ENCODE measurements at places on chromosomes 13 and 19. TPM values are rescaled to one million over a fixed set of nuclear protein-coding genes. Genes with fewer than 3 reads are reported as not detected.
A peak's percentile ranks its signal among the peaks of the same experiment; 100 is the strongest.

The PBX4 gene
- 0.59 TPM for total RNA-seq

GRCh38 chr19:35143231-35143715, at the start of gene FXYD7:
Gene FXYD7 (plus strand): TSS chr19:35143255. CDS start chr19:35143334, 79 bp downstream.
- peaks cover 9% of the 10 kb centered on the region for H3K4me1 ChIP-seq

DNA sequence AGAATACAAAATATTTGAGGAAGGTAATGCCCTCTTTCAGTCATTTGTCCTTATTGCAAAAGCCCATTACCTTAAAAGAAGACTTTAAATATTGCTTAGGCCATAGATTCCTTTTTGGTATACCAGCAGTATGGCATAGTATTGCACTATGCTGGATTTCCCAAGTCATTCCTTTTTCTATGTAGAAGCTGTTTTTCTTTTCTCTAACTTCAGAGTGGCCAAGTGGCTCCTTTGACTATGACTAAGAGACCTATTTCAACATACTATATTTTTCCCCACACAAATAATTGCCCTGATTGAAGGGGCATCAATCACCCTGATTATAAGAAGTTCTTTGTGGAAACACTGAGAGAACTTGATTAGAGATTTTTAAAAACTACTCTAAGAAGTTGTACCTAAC, 68.6 kb downstream of the UFM1 start:
- no peak overlapping the region for H3K4me3 ChIP-seq
- no peak for DNase-seq
- H3K27ac ChIP-seq: no peak overlapping the region
- H3K36me3 ChIP-seq: no peaks in the 10 kb centered on the region

DNA sequence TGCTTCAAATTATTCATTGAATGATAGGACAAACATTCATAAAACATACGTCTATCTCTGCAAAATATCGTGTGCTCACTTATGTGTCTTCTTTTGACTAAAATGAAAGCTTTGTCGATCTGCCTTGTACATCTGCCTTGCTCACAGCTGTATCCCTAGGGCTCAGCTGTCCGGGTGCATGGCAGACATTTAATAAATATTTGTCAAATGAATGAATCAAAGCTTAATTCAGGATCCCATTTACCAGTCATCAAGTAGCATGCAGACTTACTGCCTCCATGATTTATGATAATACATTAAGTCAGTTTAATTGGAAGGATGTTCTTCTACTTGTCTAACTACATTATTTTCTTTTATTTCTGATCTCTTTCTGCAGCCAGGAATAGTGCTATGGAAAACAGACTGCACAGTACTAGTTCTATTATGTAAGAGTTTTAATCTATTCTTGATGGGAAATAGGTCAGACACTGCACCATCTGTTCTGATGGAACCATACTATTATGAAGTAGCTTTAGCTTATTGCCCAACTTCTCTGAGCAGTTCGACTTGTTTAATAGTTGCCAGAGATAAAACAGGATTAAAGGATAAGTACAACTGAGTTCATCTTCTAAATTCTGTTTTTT, 13.2 kb downstream of the SLC46A3 start:
- H3K4me1 ChIP-seq: peaks cover 4% of the 10 kb centered on the region
- no peaks in the 10 kb centered on the region for H3K27me3 ChIP-seq
- H3K27ac ChIP-seq: peak overlapping the region; percentile 7
- DNase-seq: no peak
- peaks cover 45% of the 10 kb centered on the region for H3K36me3 ChIP-seq
- no peak overlapping the region for H3K4me3 ChIP-seq

The TRPC4 gene
- not detected for total RNA-seq

GRCh38 chr19:7870571-7871436, 3.4 kb downstream of the PRR36 start:
- no peak overlapping the region for H3K27ac ChIP-seq
- DNase-seq: peak; percentile 70
- H3K27me3 ChIP-seq: no peaks in the 10 kb centered on the region
- no peaks in the 10 kb centered on the region for H3K36me3 ChIP-seq

The ERICH6B gene
- total RNA-seq: not detected

The SLC44A2 gene
- 13.0 TPM for total RNA-seq

GRCh38 chr13:36158611-36159010, 27.4 kb upstream of the DCLK1 start:
- no peaks in the 10 kb centered on the region for H3K27me3 ChIP-seq
- H3K4me1 ChIP-seq: no peaks in the 10 kb centered on the region
- no peak overlapping the region for H3K4me3 ChIP-seq
- no peak for DNase-seq

DNA sequence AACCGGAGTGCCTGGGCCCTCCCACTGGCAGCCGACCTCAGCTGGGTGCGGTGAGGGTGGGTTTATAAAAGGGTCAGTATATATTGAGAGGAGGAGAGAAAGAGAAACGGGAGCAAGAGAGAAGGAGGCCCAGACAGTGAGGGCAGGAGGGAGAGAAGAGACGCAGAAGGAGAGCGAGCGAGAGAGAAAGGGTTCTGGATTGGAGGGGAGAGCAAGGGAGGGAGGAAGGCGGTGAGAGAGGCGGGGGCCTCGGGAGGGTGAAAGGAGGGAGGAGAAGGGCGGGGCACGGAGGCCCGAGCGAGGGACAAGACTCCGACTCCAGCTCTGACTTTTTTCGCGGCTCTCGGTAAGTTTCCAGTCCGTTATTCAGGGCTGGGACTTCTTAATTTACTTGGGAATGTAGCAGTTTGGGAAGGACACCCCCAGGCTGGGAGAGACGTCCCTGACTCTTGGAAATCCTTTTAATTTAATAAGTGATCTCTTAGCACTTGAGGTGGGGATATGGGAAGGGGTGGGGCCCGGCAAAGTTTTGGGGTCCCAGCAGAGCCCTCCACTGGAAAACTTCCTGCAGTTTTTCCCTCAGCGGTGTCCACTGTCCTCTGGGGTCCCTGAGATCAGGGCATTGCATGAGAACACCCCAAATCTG, at the start of gene EMP3:
TSS of gene EMP3 (plus strand) at position 288 of the 646 bp plus-strand sequence. CDS start 1,293 bp downstream, outside the sequence.
- peak; percentile 73 for DNase-seq
- peaks cover 15% of the 10 kb centered on the region for H3K4me1 ChIP-seq
- no peaks in the 10 kb centered on the region for H3K36me3 ChIP-seq
- H3K4me3 ChIP-seq: peak within 1 kb of the TSS; percentile 31
- peak within 1 kb of the TSS; percentile 82 for H3K27ac ChIP-seq
- no peaks in the 10 kb centered on the region for H3K27me3 ChIP-seq

GRCh38 chr13:83935566-83935965, 53.3 kb upstream of the SLITRK1 start:
- H3K4me3 ChIP-seq: no peak overlapping the region
- no peak for DNase-seq
- no peak overlapping the region for H3K27ac ChIP-seq
- no peaks in the 10 kb centered on the region for H3K36me3 ChIP-seq

DNA sequence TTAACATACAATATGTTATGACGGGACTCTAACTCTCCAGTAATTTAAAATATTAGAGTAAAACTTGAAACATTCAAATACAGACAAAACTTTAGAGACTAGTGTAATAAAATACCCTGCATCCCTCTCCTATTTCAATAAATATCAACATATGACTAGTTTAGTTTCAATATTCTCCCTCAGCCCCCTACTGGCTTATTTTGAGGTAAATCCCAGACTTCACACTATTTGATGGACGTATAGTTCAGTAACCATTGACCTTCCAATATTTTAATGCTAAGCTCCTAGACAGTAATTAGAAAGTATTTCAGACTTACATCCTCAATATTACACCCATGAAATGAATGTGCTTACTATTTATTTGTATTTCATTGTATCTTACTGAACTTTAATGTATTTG, 180.7 kb upstream of the STARD13 start:
- no peak for DNase-seq
- H3K4me3 ChIP-seq: no peak overlapping the region
- H3K36me3 ChIP-seq: no peaks in the 10 kb centered on the region
- H3K27ac ChIP-seq: no peak overlapping the region
- no peaks in the 10 kb centered on the region for H3K4me1 ChIP-seq
- no peaks in the 10 kb centered on the region for H3K27me3 ChIP-seq

- no peak for DNase-seq
- no peaks in the 10 kb centered on the region for H3K36me3 ChIP-seq
- H3K27ac ChIP-seq: no peak overlapping the region
- no peak overlapping the region for H3K4me3 ChIP-seq
- no peaks in the 10 kb centered on the region for H3K4me1 ChIP-seq
These were observed 955.4 kb downstream of the EFNB2 start for GRCh38 chr13:105579821-105580710.

DNA sequence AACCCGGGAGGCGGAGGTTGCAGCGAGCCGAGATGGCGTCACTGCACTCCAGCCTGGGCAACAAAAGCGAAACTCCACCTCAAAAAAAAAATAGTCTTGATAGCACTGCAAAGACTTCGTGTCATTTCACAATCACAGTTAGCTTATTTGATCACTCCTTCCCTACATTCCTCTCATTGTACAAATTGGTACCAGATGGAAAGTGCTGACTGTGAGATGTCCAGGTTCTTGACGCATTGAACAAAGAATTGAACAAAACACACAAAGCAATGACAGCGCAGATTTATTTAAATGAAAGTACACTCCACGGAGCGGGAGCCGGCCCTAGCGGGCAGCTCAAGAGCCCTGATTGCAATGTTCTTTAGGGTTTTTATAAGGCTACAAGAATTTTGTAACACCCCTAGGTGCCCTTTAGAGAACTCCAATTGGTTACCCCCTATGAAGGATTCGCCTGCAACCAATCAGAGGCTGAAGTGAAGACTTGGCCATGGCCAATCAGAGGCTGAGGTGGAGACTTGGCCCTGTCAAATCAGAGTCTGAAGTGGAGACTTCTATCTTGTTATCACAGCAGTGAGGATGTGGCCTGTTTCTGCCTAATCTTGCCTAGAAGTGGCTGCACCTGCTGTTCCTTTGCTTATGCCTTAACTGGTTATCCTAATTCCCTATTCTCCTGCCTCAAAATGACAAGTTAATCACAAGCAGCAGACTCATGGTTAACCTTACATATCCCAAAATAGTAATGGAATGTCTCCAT, 16.7 kb downstream of the ZNF556 start:
- no peak overlapping the region for H3K27ac ChIP-seq
- no peaks in the 10 kb centered on the region for H3K27me3 ChIP-seq
- DNase-seq: no peak
- no peak overlapping the region for H3K4me3 ChIP-seq
- H3K4me1 ChIP-seq: no peaks in the 10 kb centered on the region
- H3K36me3 ChIP-seq: no peaks in the 10 kb centered on the region

The LAIR1 gene
- 16.3 TPM for total RNA-seq

DNA sequence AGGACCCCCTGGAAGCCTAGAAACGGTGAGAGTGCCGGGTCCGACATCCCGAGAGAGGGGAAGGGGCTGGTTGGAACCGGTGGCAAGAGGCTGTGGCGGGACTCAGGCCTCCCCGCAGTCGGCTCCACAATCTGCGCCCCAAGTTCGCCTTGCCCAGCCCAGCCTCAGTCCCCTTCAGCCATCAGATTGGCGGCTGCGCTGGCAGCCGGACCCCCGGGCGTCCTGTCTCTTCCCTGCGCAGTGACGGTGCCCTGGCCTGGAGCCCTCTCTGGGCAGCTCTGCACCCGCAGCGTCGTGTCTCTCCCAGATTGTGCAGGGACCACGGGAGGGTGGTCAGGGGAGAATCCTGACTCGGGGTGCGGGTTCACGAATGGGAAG, 315 bp downstream of the ZNF492 start:
- peak overlapping the region; percentile 34 for H3K4me3 ChIP-seq
- H3K36me3 ChIP-seq: no peaks in the 10 kb centered on the region
- H3K4me1 ChIP-seq: no peaks in the 10 kb centered on the region
- no peaks in the 10 kb centered on the region for H3K27me3 ChIP-seq

DNA sequence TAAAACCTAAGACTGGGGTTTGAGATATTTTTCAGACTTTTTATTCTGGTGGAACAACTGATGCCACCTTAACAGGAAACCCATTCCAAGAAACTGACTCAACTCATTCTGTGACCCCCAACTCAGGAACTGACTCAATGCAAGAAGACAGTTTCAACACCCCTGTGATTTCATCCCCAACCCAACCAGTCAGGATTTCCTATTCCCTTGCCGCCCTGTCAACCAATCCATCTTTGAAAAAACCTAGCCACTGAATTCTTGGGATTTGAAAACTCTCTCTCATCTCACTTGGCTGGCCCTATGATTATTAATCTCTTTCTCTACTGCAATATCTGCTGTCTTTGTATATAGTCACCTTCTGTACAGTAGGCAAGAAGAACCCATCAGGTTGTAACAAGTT, 1211.9 kb upstream of the ATXN8OS start:
- H3K4me1 ChIP-seq: no peaks in the 10 kb centered on the region
- DNase-seq: no peak
- no peaks in the 10 kb centered on the region for H3K36me3 ChIP-seq
- no peak overlapping the region for H3K27ac ChIP-seq

The C19orf73 gene
- 0.56 TPM for total RNA-seq

The PCSK4 gene
- total RNA-seq: 2.6 TPM

The ZNF266 gene
- total RNA-seq: 11.5 TPM

DNA sequence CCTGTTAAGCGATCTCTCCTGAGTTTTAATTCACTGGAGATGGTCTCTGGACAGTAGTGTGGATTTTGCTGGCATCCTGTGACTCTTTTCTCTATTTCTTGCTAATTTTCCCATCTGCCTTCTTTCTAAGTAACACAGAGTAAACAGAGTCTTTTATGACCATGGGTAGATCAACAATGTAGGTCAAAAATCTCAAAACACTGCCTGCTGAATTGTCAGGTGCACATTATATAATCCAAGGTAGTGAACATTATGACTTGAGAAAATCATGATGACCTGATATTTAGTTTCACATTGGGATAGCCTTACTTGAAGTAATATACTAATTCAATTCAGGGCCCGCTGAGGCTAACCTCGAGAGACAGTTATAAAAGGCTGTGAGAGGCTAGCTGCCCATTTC, 180.7 kb downstream of the TDRD3 start:
- no peaks in the 10 kb centered on the region for H3K4me1 ChIP-seq
- no peak overlapping the region for H3K27ac ChIP-seq
- no peaks in the 10 kb centered on the region for H3K27me3 ChIP-seq

DNA sequence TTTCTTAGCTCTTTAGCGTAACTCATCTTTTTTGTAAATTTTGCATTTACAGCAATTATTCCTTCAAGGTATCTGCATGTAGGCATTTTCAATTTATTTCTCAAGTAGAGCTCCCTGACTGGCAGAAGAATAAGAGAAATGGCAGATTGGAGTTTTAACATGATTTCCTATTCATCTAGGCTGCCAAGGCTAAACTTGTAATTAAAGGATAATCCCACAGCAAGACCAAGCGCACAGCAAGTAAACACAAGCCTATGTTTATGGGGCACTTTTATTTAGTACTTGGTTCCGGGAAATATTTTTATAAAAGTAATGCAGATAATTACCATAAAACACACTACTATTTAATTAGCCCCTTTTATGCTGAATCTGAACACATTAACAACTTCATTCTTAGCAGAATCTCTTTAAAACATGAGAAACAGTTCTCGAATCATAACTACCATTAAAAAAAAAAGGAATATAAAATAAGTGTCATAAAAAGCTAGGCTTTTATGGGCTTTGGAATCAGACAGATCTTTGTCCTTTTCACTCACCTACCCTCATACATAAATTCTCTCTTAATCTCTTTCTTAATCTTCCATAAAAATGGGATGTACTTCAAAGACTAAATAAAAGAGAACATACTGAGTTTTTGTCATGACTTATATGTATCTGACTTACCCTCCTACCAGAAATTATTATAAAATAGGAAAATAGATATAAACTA, 961.6 kb upstream of the MIR17HG start:
- no peak for DNase-seq
- H3K4me1 ChIP-seq: no peaks in the 10 kb centered on the region
- H3K36me3 ChIP-seq: no peaks in the 10 kb centered on the region
- H3K4me3 ChIP-seq: no peak overlapping the region
